Fibroblast of the aortic adventitia (primary cell): ENCODE measurements at places on chromosomes 7 and 10. TPM values are rescaled to one million over a fixed set of nuclear protein-coding genes. Genes with fewer than 3 reads are reported as not detected.
A peak's percentile ranks its signal among the peaks of the same experiment; 100 is the strongest.

DNA sequence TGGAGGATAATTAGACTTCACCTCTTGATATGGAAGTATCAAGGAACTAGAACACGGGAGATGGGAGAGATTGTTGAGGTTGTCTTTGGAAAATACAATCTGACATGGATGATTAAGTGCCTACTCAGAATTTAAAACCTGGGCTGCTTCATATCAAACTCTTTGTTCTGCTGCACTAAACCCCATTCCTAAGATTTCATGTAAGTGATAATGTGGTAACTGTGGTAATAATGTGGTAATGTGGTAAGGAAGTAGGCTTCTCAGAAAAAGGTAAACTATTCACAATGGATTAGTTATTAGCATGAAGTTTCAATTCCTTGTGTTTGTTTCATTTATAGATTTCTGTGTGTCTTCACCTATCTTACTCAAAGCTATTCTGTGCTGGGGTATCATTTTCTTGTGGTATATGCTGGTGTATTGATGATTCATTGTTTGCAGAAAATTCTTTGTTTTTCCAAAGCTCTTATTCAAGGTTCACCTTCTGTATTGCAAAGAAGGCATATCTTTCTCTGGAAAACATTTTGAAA lies 129.9 kb upstream of the TAC1 start:
- no peak for DNase-seq

DNA sequence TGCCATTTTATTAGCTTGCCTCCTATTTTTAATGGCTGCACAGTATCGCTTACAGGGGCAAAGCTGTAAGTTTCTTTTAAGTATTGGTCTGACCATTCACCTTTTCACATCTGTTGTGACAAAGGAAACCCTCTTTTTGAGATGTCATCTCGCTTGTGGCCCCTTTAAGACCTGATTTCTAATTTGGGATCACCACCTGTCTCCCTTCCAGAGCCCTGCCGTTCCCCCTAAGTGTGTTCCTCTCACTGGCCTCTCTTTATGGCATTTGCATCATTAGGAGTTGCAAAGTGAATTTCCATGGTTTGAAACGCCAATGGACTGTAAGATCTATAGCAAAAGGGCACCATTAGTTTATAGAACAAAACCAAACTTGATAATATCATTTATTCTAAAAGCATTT lies 1.4 kb downstream of the EPDR1 start:
- DNase-seq, result no peak

- no peak for DNase-seq
These were observed 135.8 kb downstream of the DGKB start for GRCh38 chr7:14766747-14767146.

GRCh38 chr10:60952846-60953220 lies 8.8 kb upstream of the RHOBTB1 start:
- no peak for DNase-seq

GRCh38 chr10:11794566-11794965 lies 28.6 kb upstream of the PROSER2 start:
- no peak for DNase-seq

GRCh38 chr7:22192801-22193200 lies 164.2 kb downstream of the RAPGEF5 start:
- no peak for DNase-seq

DNA sequence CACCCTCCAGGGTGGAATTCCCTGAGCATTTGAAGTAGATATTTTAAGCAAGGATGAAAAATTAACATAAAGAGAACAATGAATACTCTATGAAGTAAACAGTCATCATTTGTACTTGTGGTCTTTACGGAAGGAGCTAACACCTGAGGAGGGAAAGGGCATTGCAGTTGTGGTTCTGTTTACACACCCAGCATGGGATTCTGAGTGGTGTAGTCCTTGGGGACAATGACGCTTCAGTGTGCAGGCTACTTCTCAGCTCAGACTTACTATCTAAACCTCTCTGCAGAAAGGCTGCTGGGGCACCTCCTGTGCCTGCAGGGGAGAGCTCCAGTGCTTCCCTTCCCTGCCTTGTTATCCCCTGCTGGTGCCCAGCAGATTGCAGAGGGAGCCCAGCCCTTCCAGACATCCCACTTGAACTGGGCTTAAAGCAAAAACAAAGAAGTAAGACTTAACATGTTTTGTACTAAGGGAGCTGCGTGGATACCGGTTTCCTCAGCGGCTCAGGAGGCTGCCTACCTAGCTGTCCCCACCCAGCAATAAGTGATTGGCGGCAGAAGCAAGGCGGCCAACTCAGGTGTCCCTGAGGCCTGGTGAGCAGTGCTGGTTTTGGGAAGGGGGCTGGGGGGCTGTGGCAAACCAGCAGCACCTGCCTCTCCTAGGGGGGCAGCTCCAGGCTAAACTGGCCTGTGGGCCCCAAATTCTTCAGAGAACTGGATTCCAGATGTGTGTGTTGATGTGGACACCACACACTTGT lies 89.1 kb downstream of the CELF2 start:
- DNase-seq, result no peak

- DNase-seq, result no peak
These were observed 1.2 kb downstream of the PIP4K2A start for GRCh38 chr10:22712956-22713852.

DNA sequence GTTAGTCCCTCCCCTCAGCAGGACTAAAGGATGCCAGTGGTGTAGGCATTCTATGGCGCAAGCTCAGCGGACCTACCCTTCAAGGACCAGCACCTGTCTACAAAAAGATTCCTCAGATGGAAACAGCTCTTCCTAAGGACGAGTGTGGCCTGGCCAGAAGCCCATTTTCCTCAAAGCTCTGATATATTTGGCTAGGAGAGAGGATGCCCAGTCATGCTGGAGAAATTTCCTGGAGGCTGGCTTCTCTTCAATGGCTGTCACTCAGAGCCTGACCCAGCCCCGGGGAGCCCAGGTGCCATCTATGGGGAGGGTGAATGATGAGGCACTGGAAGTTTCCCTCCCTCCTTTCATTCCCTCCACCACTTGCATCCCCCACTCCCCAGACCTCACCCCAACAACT lies 111.5 kb downstream of the PLXNA4 start:
- DNase-seq, result peak; percentile 77

GRCh38 chr7:36217211-36217960 lies 64.3 kb downstream of the EEPD1 start:
- DNase-seq, result no peak

The SYT15B gene
- total RNA-seq, result 0.16 TPM in 1 of 2 replicates, not detected in the other

The KNDC1 gene
- total RNA-seq, result under 0.01 and 0.41 TPM in 2 replicates

The STAG3 gene
- 0.90 and 4.8 TPM in 2 replicates for total RNA-seq

The LIPM gene
- total RNA-seq, result 0.82 TPM in 1 of 2 replicates, not detected in the other

The ANAPC16 gene
- total RNA-seq, result 16.4 and 61.7 TPM in 2 replicates

The CPEB3 gene
- 0.99 and 1.7 TPM in 2 replicates for total RNA-seq

The MAGI2 gene
- 16.1 and 25.5 TPM in 2 replicates for total RNA-seq
